H1 (cell line): ENCODE measurements at places on chromosomes 11 and 22. TPM values are rescaled to one million over a fixed set of nuclear protein-coding genes. Genes with fewer than 3 reads are reported as not detected.
A peak's percentile ranks its signal among the peaks of the same experiment; 100 is the strongest.

- peak; percentile 73 for DNase-seq
Measured at GRCh38 chr11:2901854-2902783, 16.5 kb upstream of the CDKN1C start.

GRCh38 chr22:47022075-47022473 is 259.6 kb downstream of the TBC1D22A start:
- no peak for DNase-seq

Gene KCTD21
- 4.1 and 6.2 TPM in 2 replicates for total RNA-seq

Gene GNG3
- total RNA-seq, result 4.9 and 6.4 TPM in 2 replicates

Gene PGA4
- total RNA-seq, result not detected in 2 replicates

Gene FGF19
- total RNA-seq, result 14.8 and 15.4 TPM in 2 replicates

DNA sequence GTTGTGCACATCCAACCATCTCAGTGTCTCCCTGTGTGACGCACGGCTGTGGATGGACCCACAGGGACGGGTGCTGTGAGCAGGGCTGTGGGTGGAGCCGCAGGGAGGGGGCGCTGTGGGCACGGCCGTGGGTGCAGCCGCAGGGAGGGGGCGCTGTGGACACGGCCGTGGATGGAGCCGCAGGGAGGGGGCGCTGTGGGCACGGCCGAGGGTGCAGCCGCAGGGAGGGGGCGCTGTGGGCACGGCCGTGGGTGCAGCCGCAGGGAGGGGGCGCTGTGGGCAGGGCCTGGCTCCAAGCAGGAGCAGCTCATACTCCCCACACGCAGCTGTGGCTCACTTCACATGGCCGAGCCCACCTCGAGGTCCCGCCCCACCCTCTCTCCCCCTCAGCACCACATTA is 6.0 kb upstream of the MAPK11 start:
- peak; percentile 77 for DNase-seq

DNA sequence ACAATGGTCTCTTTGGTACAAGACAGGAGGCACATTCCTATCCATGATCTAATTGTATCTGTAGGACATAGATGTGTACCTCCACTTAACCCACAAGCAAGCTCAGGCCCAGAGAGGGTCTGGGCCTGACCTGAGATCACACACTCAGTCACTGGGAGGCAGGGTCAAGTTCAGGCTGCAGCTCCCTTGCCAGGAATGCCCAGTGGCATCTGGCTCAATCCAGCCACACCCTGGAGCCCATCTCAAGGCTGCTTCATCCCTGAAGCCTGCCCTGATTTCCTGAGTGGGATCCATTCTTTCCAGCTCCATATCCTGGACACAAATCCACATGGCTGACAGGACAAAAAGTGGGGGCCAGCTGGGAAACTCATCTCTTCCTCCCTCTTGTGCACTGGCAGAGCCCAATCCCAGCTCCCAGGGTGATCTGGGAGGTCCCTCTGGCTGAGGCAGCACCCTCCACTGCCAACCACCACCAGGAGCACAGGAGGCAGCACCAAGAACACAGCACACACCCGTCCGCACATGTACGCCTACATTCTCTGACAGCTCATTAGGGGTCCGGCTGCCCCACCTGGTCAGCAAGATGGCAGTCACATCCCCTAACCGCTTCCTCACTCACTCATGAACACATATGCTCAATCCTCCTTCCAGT is 39.2 kb upstream of the KLHL35 start:
- no peak for DNase-seq

Gene KRTAP5-10
- not detected in 2 replicates for total RNA-seq

DNA sequence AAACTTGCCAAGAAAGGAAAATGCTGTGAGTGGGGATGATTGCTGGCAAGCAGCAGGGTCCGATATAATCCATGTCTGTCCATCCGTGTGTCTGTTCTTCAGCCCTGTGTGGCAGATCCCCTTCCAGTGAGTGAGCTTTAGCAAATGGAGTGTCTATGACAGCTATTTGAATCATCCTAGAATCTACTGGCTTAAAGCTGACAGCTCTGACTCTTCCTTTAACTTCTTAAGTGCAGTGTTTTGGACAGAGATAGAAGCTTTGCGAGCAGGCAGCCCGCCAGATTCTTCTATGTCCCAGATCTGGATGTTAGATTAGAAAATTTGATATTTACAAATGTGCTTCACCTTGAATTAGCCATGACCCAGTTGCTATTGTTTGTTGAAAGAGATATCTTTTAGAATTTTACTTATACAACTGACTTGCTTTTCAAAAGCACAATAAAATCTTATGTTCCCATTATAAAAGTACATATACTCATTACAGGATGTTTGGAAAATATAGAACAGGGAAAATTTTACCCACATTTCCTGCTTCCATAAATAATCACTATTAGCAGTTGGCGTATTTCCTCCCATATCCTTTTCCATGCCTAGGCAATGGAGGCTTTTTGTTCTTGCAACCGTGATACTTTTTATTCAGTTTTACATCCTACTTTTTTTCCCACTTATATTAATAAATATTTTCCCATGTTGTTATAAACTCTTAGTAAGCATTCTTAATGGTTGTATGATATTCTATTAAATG is 124.5 kb downstream of the COMMD9 start:
- DNase-seq, result no peak

DNA sequence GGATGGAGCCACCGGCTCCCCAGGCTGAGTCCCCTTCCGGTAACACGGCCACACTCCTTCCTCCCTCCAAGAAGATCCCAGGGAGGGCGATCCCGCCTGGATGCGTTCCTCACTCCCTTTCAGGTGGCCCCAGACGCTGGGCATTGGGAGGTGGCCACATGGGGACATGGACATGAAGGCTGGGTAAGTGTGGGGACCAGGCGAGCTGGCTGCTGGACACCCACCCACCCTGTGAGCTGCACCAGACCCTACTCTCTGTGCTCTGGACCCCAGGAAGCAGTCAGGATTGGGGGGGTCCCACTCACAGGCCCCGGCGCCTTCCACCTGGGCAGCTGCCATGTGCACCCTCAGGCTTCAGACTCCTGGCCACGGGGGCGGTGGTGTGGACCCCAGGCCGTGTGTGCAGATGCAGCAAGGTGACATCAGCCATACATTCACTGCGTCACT is 932.8 kb downstream of the BRD1 start:
- no peak for DNase-seq

- no peak for DNase-seq
Measured at GRCh38 chr22:45631841-45632238, 39.8 kb upstream of the ATXN10 start.

Gene TENM4
- total RNA-seq, result 7.2 and 8.8 TPM in 2 replicates

Gene EIF3F
- total RNA-seq, result 385 and 388 TPM in 2 replicates

DNA sequence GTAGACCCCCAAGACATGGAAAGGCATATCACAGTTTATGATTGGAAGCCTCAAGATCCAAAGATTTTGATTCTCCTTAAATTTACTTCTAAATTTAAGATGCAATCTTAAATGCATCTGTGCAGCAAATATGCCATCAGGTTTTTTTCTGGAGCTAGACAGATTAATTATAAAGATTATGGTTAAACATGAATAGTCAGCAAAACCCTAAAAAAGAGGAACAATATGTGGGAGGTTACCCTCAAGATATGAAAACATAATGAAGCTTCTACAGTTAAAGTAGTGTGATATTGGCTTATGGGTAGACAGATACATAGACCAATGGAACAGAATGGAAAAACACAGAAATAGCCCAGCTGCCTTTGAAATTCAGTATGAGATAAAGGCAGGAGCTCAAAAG is 31.7 kb downstream of the OR8B12 start:
- no peak for DNase-seq

DNA sequence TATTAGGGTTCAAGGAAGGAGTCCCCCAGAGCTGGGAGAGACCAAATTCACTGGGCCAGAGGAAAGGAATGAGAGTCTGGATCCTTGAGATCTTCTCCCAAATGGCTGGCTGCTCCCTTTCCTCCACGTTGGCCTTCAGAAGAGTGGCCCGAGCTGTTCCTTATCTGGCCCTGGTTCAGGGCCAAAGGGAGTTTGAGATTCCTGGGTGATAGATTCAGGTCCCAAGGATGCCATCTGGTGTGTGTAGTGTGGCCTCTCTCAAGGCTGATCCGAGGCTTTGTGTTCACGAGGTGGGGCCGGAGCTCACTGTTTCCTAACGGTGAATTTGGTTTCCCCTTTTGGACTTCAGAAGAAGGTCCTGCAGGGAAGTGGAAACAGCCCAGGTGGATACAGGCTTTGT is 17.4 kb upstream of the ABCC8 start:
- no peak for DNase-seq

- no peak for DNase-seq
Measured at GRCh38 chr11:11243209-11243589, 109.9 kb downstream of the CSNK2A3 start.

Gene OR5B21
- total RNA-seq, result not detected in 2 replicates

DNA sequence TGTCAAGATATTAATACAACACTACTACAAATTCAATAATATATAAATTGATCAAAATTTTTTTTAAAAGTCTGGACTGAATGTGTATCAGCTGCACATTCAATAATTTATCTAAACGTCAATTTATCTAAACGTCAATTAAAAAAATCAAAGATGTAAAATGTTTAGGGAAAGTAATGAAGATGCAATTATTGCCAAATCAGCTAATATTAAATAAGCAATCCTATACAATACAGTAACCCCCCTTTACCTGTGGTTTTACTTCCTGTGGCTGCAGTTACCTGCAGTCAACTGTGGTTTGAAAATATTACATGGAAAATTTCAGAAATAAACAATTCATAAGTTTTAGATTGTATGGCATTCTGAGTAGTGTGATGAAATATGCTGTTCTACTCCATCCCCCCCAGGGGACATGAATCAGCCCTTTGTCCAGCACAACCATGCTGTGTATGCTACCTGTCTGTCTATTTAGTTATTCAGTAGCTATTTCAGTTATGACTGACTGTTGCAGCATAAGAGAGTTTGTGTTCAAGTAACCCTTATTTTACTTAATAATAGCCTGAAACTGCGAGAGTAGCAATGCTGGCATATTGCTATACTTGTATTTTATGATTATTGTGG is 72.2 kb downstream of the CWF19L2 start:
- no peak for DNase-seq

DNA sequence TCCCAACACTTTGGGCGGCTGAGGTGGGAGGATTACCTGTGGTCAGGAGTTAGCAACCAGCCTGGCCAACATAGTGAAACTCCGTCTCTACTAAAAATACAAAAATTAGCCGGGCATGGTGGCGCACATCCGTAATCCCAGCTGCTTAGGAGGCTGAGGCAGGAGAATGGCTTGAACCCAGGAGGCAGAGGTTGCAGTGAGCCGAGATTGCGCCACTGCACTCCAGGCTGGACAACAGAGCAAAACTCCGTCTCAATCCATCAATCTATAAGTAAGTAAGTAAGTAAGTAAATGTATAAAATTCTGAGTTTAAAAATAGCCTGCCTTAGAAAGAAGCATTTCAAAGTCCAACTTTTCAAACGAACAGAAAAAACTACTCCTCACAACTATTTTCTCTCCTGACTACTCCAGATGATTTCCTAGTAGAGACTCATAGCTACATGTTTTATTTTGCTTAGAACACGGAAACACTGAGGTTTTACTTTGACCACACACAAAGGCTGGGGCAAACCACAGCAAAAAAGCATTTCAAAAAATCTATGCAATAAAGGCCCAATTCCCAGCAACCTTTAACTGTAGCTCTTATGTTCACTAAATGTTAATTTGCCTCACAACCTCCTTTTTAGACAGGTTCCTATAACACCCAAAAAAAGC is 16.3 kb downstream of the SPTY2D1 start:
- DNase-seq, result no peak
